ENCODE measurements at places on chromosomes 1 and 21. TPM values are rescaled to one million over a fixed set of nuclear protein-coding genes. Genes with fewer than 3 reads are reported as not detected.

POLR3C gene
- 37.0 TPM for total RNA-seq

EPHA10 gene
- total RNA-seq = not detected

JAM2 gene
- 0.37 TPM for total RNA-seq

GRCh38 chr1:65845535-65846060, 52.9 kb downstream of the PDE4B start:
- DNase-seq = no peak

SPATA6 gene
- total RNA-seq = 1.1 TPM

BARHL2 gene
- total RNA-seq = not detected

DYRK3 gene
- total RNA-seq = 9.5 TPM

GRCh38 chr1:41827991-41828570, 90.6 kb downstream of the HIVEP3 start:
- no peak for DNase-seq

DNA sequence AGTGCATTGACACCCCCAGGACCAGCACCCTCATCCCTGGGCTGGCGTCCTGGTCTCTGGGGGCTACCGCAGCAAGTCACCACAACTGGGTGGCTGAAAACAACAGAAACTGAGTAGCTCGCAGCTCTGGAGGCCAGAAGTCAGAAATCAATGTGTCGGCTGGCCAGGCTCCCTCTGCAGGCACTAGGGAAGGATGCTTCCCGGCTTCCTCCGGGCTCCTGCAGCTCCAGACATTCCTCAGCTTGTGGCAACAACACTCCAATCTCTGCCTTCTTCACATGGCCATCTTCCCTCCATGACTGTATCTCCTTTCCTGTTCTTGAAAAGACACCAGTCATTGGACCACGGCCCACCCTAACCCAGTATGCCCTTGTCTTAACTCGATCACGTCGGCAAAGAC, 224.2 kb downstream of the NPHP4 start:
- DNase-seq = no peak

Data from activated CD8-positive, alpha-beta memory T cell treated with anti-CD3 and anti-CD28 coated beads, Interleukin-2, amount 10 ng/mL, durations not matched to agents 7 days and 5 days (primary cell).